ENCODE measurements at places on chromosomes 1 and 21.

- DNase-seq, result no peak
Measured at GRCh38 chr1:186753241-186753640, 73.0 kb upstream of the PTGS2 start.

DNA sequence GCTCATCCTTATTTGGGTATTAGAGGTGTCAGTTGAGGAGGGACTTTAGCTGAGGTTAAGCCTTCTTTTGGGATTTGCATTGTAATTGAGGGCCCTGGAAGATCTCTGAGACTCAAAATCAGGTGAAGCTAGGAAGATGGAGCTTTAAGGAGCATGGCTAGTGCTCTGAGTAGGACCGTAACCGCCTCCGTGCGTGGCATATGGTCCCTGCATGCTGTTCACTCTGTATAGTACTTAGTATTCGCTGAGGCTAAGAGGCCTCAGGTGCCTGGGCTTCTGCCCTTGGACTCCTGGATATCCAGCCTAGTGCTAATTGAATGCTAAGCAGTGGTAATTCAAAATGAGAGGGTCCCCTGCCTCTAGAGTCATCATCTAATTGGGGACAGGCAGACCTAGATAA lies 22.5 kb downstream of the NSUN4 start:
- DNase-seq, result no peak

GRCh38 chr1:199109160-199109559 lies 470.3 kb downstream of the PTPRC start:
- DNase-seq, result no peak

DNA sequence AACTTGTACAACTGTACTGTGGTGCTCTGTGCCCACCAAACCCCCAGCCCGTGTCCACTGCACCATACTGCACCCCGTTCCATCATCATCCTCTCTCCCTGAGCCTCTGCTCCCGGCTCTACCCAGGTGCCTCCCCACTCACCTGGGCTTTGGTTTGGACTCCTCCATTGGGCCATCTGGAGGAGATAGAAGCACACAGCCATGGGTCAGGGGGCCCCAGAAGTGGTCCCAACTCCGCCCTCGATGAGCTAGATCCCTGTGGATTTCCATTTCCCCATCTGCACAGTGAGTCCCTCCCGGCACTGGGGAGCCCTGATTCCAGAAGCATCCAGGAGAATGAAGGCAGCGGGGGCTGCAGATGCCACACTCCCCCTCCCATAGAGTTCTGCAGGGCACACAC lies 10.8 kb downstream of the TNNT2 start:
- DNase-seq, result no peak

- no peak for DNase-seq
Measured at GRCh38 chr1:110548381-110548780, 29.4 kb upstream of the KCNA10 start.

GRCh38 chr1:212267460-212267859 lies 17.8 kb upstream of the PPP2R5A start:
- DNase-seq, result no peak

- no peak for DNase-seq
Measured at GRCh38 chr21:25169370-25169769, 437.9 kb downstream of the MRPL39 start.

- DNase-seq, result no peak
Measured at GRCh38 chr1:6313393-6314200, 52.7 kb upstream of the GPR153 start.

DNA sequence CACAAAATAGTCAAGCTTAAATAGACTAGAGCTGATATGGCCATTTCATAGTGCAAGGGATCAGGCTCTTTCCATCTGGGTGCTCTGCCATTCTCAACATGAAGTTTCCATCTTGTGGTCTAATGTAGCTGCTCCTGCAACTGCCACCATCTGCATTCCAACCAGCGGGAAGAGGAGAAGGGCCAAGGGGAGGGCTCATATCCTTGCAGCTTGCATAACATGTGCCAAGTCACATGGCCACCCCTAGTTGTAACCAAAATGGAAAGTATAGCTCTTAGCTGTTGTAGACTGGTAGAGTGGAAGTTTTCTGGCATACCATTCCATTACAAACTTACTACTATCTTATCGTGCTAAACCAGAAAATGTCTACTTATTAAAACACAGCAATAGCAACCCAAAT lies 38.9 kb upstream of the IVNS1ABP start:
- DNase-seq, result no peak

DNA sequence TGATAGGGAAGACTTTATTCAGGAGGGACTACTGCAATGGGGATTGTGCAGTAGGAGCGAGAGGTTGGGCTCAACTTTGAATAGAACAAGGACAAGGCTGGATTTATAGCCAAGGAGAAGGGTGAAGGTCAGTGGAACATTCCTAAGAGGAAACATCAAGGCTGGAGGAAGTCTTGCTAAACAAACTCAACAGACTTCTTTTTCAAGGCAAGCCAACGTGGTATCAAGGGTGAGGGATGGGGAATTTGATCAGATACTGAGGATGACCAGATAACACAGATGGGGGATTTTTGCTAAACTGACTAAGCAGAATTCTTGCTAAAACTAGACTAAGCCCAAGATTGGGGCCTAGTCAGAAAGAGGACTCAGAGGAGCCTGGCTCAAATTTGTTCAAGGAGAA lies 107.3 kb downstream of the DUSP10 start:
- no peak for DNase-seq

- peak; percentile 58 for DNase-seq
Measured at GRCh38 chr1:243850202-243850451, at the start of gene AKT3. Gene AKT3, minus strand, starts transcription at chr1:243850243. Its CDS starts 7,073 bp downstream, at chr1:243843170.

DNA sequence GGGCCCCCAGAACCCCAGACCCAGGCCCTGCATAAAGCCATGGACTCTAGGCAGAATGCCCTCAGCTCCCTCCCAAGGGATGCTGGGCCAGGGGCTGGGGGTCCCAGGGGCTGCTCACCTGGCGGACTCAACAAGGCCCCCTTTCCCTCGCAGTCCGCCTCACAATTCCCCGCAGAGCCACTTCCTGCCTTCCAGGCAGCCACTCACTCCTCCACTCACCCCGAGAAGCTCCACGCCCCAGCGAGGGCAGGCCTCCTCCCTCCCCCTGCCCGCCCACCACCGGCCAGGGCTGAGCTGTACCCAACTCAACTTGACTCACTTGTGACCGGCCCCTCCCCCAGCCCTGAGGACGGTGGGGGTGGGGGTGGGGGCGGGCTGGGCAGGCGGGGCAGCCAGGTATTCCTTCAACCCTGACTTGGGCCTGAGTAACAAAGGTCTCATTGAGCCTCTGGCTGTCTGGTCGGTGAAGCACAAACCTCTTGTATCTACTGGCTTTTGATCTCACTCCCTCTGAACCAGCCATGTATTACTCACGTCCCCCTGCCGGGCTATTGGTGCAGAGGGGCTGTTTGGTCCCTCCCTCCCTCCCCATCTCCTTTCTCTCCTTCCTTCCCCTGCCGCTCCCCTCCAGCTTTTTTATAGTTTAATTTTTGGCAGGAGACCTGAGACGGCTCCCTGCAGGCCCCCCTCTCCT lies 5.9 kb downstream of the BLACAT1 start:
- DNase-seq, result no peak

GRCh38 chr1:93106226-93106625 lies 27.1 kb downstream of the MTF2 start:
- no peak for DNase-seq

DNA sequence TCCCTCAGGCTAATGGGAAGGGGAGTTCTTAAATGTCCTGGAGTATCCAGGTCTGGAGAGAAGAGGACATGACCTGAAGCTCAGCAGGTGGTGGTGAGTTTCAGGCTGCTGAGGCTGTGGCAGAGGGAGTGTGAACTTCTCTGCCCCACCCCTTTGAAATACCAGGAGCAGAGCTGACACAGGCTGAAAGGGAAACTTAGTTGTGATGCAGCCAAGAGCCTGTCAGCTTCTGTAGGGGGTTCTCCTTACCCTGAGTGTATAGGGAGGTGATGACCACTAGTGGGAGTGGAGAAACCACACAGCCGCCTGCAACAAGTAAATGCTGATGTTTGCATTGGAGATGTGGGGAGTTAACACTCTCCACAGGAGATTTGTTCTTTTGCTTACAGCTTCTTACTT lies 152.3 kb downstream of the FCRL5 start:
- no peak for DNase-seq

DNA sequence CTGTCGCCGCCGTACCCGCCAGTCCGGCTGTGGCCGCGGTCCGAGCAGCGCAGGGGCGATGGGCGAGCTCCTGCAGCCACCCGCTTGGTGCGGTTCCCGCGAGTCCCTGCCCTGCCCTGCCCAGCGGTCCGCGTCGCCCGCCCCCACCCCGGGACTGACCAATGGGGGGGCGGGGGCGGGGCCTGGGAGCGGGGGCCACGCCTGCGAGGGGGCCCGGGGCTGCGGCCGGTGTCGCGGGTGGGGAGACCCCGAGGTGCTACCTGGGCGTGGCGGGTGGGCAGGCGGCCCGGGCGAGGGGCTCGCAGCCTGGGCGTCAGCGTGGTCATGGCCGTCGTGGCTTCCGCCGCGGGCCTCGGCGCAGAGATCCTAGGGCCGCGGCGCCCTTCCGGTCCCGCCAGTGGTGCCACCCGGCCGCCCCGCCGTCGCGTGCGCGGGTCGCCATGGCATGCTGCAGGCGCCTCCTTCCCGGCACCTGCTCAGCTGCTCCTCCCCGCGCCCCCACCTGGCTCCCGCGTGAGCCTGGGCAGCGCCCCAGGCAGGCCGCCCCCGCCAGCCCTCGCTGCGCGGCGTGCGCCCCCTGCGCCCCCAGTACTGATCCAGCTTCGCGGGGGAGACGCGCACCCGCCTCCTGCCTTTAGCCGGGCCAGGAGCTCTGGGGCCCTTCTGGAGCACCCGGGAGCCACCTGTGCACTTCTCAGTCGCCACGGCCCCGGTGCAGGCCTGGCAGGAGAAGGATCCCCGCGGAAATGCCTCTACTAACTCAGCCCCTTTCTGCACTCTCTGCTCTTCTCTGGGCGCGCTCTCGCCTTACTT lies at the start of gene BMP8B:
BMP8B (minus strand) TSS at position 108 of the 813 bp plus-strand sequence. CDS start 380 bp downstream, outside the sequence.
- DNase-seq, result no peak

GRCh38 chr1:100511058-100511457 lies 26.9 kb upstream of the GPR88 start:
- no peak for DNase-seq

- no peak for DNase-seq
Measured at GRCh38 chr1:145995148-145995881, 1.1 kb downstream of the TXNIP start.

- DNase-seq, result no peak
Measured at GRCh38 chr1:228348708-228349467, 57.7 kb downstream of the TRIM11 start.

- DNase-seq, result no peak
Measured at GRCh38 chr1:16074217-16074616, 766 bp upstream of the FAM131C start.

DNA sequence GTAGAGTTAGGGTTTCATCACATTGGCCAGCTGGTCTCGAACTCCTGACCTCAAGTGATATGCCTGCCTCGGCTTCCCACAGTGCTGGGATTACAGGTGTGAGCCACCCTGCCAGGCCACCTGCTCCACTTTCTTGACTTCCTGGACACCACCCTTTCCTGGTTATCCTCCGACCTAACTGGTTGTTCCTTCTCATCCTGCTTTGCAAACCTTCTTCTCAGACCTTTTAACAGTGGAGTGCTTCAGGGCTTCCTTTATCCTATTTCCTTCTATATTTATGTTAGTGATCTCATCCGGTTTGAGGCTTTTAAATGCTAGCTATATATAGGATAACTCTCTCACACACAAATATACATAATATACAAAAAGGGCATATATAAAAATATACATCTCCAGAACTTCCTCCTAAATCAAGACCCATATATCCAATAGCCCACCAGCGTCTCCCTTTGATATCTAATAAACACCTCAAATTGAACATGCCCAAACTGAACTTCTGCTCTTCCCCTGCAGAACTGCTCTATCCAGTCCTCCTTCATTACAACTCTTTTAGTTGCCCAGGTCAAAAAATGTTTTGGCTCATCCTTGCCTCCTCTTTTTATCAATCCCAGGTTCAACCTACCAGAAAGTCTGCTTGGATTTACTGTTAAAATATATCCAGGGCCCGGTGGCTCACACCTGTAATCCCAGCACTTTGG lies 19.5 kb upstream of the UQCRHL start:
- no peak for DNase-seq

DNA sequence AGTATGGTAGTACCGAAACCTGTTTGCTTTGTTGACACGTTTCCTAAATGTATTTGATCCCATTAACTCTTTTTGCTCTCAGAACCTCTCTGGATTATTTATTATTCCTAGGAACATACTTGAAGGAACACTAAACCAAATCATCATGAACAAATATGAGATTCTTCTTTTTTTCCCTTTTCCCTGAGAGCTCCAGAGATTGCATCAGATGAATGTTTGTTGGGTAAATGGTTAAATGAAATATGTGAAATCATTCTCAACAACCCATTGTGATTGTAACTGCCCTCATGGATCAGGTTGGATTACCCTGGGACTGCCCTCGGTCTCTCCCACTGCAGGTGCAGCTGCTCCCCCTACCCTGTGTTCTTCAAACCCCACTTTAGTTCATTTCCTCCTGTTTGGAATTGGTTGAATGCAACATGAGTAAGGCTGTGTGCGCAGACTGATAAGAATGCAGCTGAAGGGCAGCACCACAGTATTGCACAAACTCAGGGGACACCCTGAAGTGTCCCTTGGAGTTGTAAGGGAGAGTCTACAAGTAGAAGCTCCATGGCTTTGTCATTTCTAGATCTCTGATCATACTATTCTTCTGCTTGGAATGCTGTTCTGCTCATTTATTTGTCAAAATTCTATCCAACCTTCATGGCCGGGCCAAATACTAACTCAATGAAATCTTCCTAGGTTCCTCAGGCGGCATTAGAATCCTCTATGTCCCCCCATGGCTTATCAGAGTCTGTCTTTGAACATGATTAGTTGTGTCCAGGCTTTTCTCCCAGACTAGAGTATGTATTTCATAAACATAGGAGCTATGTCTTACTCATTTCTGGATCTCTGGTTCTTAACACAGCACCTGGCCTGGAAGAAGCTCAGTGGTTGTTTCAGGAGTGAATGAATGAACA lies 47.1 kb upstream of the NEK2 start:
- DNase-seq, result no peak

GRCh38 chr1:207763091-207763490 lies 11.2 kb downstream of the CD46 start:
- DNase-seq, result no peak

- DNase-seq, result no peak
Measured at GRCh38 chr1:37288900-37289299, 185.5 kb upstream of the ZC3H12A start.

GRCh38 chr1:64882574-64883255 lies 83.6 kb downstream of the JAK1 start:
- no peak for DNase-seq

GRCh38 chr21:42613756-42614155 lies 39.7 kb upstream of the PDE9A start:
- no peak for DNase-seq
